ENCODE measurements at places on chromosomes 2 and 18. TPM values are rescaled to one million over a fixed set of nuclear protein-coding genes. Genes with fewer than 3 reads are reported as not detected.

- DNase-seq = no peak
These were observed 36.4 kb downstream of the COL3A1 start for GRCh38 chr2:189010536-189010935.

DNA sequence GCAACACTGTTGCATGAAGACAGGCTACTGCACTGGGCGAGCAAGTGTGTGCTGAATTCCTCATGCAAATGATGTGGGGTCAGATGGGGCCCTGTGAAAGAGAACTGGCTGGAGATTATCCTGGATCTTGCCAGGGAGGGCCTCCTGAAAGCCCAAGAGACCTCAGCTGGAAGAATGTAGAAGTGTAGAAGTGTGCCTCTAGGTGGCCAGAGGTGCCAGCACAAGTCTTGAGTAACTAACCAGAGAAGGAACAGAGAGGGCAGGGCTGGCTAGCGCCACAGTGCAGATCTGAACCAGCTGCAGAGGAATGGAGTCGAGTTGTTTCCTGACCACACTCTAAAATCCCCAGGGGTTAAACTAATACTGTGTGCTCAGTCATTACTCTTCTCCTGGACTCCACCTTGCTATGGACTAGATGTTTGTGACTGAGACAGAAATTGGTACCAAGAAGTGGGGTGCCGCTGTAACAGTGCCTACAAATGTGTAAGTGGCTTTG lies 399.3 kb downstream of the LRATD1 start:
- DNase-seq = no peak

DNA sequence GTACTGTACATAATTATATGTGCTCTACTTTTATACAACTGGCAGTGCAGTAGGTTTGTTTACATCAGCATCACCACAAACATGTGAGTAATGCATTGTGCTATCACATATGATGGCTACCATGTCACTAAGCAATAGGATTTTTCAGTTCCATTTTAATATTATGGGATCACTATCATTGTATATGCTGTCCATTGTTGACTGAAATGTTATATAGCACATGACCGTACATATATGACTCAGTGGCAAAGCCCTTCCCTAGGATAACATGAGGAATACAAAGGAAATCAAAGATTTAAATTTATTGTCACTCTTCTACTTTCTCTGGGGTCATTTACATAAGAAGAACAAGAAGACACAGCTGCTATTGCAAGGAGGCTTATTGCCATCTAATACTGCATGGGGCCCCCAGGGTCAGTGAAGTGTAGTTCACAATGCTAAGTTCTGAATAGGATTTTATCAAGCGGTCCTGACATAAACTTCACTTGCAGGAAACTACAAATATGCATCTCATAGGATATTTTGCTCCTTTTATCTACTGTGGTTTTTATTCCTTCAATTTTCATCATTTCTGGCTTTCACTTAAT lies 21.8 kb downstream of the PDE1A start:
- no peak for DNase-seq

DNA sequence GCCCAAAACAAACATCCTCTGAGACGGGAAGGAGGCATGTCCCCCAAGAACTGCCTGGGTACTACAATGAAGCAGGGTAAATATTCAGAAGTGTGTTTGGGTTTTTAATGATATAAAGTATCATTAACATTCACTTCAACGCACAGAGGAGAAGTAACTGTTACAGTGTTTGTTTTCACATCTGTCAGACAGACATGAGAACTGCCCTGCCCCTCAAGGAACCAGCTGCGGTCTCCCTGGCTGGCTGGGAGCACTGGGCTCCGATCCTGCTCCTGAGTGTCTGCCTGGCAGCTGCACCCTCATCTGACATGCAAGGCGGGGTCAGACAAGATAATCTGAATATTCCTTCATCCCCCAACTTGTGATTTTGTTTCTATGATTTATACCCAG lies 75.6 kb downstream of the MBP start:
- DNase-seq = no peak

- DNase-seq = no peak
These were observed 7.5 kb upstream of the KCNG2 start for GRCh38 chr18:79789901-79790890.

DNA sequence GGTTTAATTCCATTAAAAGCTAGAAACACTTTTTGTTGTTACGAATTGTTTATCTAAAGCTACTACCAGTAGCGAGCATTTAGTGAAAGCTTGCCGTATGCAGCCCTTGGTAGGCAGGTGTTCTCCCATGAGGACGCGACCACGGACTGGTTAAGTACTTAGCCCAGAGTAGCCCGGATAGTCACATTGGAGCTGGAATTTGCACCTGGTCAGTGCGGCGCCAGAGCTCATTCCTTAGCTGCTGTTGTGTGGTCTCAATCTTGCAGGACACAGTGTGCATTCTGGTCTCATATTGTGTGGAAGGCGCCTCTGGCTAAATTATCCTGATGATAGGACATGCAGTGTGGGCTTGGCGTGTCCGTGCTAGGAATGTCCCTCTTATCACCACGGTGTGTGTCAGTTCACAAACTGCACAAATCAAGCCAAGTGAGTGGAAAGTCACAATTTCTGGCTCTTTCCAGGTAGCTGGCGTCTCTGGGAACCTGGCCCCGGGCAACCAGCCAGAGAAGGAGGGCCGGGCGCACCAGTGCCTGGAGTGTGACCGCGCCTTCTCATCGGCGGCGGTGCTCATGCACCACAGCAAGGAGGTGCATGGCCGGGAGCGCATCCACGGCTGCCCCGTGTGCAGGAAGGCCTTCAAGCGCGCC lies 133.3 kb downstream of the ZNF236 start:
- no peak for DNase-seq

GRCh38 chr2:188811522-188811921 lies 162.7 kb upstream of the COL3A1 start:
- DNase-seq = no peak

- no peak for DNase-seq
These were observed 116.1 kb upstream of the TACR1 start for GRCh38 chr2:75315436-75315835.

DNA sequence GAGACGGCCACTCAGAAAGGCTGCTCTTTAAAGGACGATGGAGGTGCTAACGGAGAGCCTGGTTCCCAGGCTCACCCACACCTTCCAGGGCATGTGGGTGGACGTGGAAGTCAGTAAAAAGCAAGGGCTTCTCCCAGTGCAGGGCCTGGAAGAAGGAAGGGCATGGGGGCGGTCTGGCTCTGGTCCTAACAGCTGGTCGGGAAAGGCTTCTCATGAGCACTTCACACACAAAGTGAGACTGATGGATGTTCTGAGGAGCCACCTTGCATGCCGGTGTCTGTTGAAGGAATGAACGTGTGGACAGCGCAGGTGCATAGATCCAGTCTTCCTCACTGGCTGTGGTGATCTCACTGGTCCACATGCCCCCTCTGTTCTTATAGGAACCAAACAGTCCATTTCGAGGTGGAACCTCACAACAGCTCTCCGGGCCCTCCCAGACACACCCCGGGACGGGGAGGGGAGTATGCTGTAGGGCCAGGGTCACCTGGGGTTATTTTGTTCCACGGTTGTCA lies 90.6 kb upstream of the UXS1 start:
- no peak for DNase-seq

GRCh38 chr2:162062559-162062958 lies 11.5 kb downstream of the DPP4 start:
- DNase-seq = no peak

The CABLES1 gene
- 2.0 TPM for total RNA-seq

The KRTCAP3 gene
- total RNA-seq = 4.2 TPM

The UGT1A4 gene
- total RNA-seq = not detected

The TUBA4B gene
- not detected for total RNA-seq

The GALNT13 gene
- 0.60 TPM for total RNA-seq

Data from activated CD8-positive, alpha-beta T cell treated with anti-CD3 and anti-CD28 coated beads for 36 hours (primary cell).